Kidney (tissue), 22 donors: ENCODE measurements at places on chromosomes 2 and 18. TPM values are rescaled to one million over a fixed set of nuclear protein-coding genes. Genes with fewer than 3 reads are reported as not detected.

DNA sequence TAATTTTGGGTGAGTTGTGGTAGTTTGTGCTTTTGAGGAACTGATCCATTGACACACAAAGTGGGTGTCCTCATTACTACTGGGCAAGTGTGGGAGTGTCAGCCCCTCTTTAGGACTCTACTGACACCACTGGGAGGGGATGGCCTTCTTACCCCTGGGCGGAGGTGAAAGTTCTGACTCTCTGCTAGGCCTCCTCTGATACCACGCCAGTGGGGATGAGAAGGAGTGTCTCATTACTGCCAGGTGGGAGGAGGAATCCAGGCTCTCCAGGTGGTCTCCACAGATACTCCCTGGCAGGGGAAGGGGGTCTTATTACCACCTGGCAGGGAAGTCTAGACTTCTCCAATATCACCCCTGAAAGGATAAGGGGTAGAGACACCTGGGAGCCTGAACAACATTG, 9.1 kb downstream of the LCLAT1 start:
- DNase-seq: no peak

GRCh38 chr2:154692927-154693326, 5.6 kb upstream of the KCNJ3 start:
- no peak for DNase-seq

DNA sequence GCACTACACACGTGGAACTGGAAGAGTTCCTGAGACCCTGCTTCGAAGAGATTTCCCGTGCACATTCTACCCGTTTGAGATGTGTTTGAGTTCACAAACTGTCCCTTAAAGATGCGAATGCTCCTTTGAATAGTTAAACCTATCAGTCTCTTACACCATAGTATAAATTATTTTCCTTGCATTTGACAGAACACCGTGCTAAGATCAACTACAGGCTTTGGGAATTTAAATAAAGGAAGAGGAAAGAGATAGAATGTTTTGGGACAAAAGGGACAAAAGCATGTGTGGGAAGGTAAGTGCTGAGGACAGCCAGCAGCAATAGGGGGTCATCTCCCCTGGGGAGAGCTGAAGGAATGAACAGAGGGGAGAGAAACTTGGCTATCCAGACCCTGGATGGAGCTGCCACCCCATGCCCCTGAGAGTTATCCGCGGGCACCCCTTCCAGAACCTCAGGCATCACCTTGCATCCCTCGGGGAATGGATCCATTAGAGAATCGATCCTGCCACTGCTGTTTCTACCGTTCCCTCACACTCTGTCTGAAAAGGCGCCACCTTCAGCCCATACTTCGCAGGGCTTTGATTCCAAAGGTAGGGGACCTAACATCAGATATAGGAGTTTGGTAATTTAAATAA, 888 bp upstream of the ADCY3 start:
- DNase-seq: no peak

- no peak for DNase-seq
These were observed 30.4 kb downstream of the CYTIP start for GRCh38 chr2:157413326-157414035.

DNA sequence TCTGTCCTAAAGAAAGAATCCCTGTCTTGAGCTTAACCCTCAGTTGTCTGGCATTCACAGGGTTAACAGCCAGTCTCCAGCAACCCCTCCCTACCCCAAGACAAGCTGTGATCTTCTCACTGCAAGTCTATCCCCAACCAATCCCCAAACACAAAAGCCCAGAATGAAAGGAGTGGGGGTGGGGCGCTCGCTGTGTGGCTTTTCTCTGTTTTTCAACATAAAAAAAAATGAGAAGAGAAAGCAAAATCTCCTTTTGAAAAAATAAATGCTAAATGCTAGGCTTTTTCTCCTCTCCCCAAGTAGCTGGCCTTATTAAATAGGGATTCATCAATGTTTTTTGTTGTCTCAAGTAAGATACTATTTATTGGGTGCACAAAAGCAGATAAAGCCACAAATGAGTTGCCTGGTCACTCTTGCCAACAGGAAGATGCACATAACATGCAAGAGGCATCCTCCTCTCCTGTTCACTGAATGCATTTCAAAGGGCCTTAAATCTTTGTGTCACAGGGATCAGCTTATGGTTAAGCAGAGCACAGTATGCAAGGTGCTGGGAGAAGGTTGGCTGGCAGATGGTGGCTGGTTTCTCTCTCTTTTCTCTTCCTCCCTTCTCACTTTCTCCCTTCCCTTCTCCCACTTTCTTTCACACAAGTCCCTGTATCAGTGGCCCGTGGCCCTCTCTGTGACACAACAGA, 225.6 kb downstream of the CMPK2 start:
- DNase-seq: no peak

GRCh38 chr2:82636402-82637020, 1822.6 kb downstream of the SUCLG1 start:
- no peak for DNase-seq

GRCh38 chr2:150133623-150134022, 353.8 kb downstream of the RND3 start:
- no peak for DNase-seq

The PARD3B gene
- 5.3 TPM for polyA plus RNA-seq

The CCDC148 gene
- 6.6 TPM for polyA plus RNA-seq

The EPAS1 gene
- 142 TPM for polyA plus RNA-seq

The TFCP2L1 gene
- 44.4 TPM for polyA plus RNA-seq

The C1D gene
- polyA plus RNA-seq: 34.2 TPM

The STON1 gene
- polyA plus RNA-seq: 5.8 TPM
